SK-N-DZ (cell line): ENCODE measurements at places on chromosomes 13 and 19.

DNA sequence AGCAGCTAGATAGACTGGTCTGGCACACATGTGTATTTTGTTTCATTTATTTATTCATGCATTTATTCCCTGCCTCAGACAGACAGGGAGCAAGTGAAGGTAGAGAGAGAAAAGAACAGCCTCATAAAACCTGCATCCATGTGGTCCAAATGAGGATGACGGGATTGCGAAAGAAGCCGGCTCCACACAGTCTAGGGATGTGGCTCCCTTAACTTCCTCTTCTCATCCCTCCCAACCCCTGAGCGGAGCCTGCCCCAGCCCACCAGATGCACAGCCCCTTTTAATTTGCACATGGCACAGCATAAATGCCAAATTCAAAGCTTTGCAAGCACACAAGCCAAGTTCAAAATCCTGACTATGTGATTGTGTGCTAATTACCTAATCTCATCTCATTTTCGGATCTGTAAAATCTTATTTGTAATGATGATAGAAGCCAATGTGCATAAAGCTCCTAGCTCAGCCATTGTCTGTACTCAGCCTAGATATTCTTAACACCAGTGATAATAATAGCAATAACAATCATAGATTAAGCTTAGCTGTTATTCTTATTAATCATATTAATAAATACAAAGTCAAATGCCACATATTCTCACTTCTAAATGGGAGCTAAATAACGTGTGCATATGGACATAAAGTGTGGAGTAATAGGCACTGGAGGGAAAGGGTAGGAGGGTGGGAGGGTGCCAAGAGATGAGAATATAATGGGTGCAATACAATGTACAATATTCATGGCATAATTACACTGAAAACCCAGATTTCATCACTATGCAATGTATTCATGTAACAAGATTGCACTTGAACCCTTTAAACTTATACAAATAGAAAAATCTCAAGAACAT is 156.3 kb downstream of the DCT start:
- DNase-seq, result no peak

DNA sequence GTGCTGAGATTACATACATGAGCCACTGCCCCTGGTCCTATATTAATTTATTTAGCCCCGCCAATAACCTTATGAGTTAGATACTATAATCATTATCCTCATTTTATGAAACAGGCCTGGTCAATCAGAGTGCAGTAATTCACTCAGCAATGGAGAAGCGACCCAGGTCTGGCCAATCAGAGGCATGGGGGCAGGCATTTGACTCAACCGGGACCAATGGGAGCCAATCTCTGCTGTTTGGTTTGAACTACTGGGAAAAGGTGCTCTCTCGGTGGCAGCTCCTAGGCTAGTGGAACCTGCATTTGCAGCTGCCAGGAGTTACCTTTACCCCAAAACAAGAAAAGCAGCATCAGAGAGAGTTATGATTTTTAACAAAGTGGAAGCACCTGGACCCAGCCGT is 6.6 kb downstream of the SIRT2 start:
- DNase-seq, result no peak

- DNase-seq, result no peak
Measured at GRCh38 chr13:56622840-56623239, 517.9 kb upstream of the PRR20A start.

DNA sequence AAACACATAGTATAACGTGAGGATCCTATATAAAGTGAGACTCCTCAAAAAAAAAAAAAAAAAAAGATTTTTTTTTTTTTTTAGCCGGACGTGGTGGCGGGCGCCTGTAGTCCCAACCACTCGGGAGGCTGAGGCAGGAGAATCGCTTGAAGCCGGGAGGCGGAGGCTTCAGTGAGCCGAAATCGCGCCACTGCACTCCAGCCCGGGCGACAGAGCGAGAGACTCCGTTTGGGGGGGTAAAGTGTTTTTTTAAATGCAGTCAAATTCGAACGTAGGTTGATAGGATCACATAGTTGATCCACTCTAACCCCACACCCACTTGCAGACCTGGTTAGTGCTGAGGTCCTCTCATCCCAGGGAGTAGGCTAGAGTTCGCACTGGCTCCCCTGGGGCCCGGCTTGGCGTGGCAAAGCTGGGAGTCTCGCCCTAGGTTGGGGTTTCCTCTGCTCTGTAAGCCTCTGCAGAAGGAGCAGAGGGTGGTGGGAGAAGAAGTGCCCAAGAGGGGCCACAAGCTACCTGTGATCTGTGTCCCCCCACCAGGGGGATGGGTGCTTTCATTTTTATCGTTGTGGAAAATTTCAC is 6.5 kb downstream of the RNF225 start:
- no peak for DNase-seq

DNA sequence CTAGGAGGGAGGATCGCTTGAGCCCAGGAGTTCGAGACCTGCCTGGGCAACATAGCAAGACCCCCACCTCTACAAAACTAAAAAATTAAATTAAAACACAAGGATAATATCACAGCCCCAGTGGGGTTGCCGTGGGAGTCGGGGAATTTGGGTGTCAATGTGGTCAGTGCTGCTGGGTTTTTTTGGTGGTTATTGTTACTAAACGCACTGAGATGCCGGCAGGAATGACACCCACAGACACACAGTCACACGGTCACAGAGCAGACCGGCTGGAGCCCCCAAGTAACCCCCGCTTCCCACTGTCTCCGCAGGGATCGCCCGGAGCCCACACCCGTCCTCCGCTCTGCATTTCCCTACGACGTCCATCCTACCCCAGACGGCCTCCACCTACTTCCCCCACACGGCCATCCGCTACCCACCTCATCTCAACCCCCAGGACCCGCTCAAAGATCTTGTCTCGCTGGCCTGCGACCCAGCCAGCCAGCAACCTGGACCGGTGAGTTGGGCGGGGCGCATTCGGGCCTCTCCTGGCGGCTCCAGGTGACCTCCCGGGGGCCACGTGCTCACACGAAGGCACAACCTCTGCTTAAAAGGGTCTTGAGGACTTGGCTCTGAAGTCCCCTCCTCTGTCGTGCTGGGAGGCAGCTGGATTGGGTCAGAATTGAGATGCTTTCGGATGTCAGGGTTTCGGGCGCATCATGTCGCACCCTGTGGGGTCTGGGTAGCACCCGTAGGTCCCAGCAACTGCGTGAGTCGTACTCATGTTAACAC is 28.0 kb downstream of the SMIM24 start:
- DNase-seq, result no peak

GRCh38 chr13:109427695-109428094 is 358.7 kb downstream of the IRS2 start:
- no peak for DNase-seq
